ENCODE measurements at places on chromosomes 2 and 18.

- no peak for DNase-seq
Observed at GRCh38 chr2:25306777-25307368, 34.9 kb downstream of the DNMT3A start.

- no peak for DNase-seq
Observed at GRCh38 chr18:4797002-4797685, 342.0 kb upstream of the DLGAP1 start.

DNA sequence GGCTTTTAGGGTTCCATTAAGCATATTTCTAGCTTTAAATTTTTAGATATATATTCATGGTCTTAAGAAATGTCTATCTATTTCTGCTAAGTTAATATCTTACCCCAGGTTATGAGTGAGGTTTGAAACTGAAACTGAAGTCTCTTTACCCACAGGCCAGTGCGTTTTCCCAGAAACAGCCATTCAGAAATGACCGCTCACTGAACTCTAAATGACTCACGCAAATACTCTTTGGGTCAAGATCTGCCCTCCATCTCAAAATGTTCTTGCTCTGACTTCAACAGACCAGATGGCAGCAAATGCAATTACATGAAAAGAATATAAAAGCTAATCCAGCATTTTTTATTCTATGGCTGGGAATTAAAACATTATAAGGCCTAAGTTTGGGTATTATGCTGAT, 315.2 kb downstream of the TDRD15 start:
- DNase-seq, result no peak

- no peak for DNase-seq
Observed at GRCh38 chr2:111715987-111716904, 167.7 kb downstream of the ANAPC1 start.

DNA sequence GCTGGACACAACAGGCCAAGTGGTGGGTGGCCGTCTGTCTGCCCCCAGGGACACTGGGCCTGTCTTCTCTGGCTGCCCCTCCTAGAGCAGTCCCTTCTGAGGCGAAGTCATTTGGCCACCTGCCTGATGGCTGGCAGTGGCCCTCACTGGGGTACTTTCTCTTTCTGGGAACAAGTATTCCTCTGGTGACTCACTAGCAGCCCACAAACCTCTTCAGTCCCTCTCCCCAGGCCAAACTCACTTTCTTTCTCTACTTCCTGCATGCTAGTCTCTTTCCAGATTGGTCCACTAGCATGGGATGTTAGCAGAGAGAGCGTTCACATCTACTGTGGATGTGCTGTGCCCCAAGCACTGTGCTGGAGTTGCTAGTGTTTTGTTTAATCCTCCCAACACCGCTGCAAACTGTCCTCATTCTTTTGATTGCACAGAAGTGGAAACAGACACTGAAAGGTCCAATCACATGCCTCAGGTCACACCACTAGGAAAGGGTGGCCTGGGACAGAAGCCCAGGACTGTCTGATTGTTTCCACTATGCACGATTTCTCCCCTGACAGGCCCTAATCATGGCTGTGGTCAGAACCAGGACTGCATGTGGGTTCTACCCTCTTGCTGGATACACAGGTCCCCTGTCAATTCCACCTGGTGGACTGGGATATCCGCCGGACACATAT, 5.2 kb downstream of the DYSF start:
- no peak for DNase-seq

GRCh38 chr2:129490641-129491040, 488.8 kb upstream of the RAB6C start:
- no peak for DNase-seq

GRCh38 chr2:152100961-152101360, 2.1 kb upstream of the CACNB4 start:
- DNase-seq, result no peak

DNA sequence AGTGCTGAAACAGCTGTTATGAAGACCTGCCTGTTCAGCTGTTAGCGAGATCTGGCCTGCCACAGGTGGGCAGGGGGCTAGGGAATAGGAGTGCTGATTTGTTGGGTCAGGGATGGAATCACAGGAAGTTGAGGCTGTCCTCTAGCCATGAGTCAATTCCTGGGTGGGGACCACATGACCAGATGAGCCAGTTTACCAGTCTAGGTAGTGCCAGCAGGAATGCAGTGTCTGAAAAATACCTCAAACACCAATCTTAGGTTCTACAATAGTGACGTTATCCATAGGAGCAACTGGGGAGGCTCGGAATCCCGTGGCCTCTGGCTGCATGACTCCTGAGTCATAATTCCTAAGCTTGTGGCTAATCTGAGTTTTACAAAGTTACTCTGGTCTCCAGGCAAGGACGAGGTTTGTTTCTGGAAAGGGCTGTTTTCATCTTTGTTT, 44.9 kb downstream of the DYSF start:
- no peak for DNase-seq

GRCh38 chr18:63617049-63617914, 26.8 kb downstream of the SERPINB4 start:
- DNase-seq, result no peak

DNA sequence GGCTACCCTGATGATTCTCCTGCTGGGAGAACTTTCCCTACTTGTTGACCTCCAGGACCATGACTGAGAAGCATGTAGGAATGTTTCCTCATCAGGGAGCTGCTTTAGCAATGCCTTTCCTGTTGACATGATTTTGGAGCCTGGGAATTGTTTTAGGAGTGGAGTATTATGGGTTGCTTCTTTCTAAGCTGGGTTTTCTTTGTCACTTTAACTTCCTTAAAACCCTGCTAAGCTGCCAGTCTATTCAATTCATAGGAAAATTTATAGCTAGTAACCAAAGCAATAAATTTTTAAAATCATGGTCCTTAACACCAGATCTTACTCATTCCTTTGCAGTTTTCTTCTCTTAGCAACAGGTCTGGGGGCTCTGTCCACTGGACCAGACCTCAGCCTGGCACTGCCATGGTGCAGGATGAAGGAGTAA, 125.6 kb upstream of the TACR1 start:
- no peak for DNase-seq

- DNase-seq, result no peak
Observed at GRCh38 chr2:96993367-96993766, 7.0 kb upstream of the FAM178B start.

GRCh38 chr18:63578357-63578958, 8.7 kb upstream of the SERPINB13 start:
- DNase-seq, result no peak

DNA sequence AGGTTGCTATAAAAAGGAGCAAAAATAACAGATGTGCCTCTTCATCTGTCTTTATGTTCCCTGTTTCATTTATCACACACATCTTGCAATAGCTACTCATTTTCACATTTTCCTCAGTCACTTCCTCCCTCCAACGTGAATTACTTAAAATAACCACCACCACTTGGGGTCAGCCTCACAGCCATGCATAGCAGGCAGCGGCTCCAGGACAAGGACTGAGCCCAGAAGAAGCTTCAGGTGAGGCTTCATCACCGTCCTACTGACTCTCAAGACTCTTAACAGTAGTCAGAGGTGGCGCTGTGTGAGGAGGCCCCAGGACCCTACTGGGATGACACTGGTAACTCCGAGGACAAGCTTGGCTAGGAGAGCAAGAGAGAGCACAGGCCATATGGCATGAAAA, 15.5 kb upstream of the ST8SIA5 start:
- no peak for DNase-seq

GRCh38 chr18:72762515-72763122, 105.2 kb downstream of the NETO1 start:
- no peak for DNase-seq

DNA sequence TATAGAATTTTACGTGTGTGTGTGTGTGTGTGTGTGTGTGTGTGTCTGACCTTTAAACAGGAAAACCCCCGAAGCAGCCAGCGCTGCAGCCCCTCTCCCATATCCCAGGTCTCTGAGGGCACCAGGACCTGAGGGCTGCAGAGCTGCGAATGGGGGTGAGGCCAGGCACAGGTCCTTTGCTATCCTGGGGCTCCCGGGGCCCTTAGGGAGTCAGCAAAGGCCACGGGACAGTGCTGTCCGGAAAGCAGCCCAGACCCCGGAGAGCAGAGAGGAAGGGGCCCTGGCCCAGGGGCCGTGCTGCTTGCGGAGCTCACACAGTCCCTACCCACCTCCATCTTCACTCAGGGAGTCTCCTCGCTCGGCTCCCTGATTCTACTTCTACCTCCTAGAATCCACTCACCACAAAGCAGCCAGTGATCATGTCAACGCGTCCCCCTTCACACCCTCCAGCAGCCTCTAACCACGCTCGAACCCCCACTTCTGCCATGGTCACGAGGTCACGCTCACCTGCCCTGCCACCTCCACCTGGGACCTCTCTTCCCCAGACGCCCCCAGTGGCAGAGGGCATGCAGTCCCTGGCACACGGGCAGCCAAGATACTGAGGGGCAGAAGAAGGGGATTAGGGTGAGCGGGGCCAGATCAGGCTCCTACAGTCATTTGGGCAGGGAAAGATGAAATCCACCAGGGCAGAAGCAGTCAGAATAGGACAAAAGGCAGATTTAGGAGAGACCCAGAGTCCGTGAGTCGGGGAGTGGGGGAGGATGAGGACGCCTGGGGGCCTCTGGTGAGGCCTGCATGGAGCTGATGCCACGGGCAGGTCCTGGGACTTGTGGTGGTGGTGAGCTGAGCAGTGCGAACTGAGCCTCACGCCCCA, 86.7 kb downstream of the USP40 start:
- no peak for DNase-seq

- no peak for DNase-seq
Observed at GRCh38 chr2:118693287-118693822, 154.1 kb downstream of the EN1 start.

DNA sequence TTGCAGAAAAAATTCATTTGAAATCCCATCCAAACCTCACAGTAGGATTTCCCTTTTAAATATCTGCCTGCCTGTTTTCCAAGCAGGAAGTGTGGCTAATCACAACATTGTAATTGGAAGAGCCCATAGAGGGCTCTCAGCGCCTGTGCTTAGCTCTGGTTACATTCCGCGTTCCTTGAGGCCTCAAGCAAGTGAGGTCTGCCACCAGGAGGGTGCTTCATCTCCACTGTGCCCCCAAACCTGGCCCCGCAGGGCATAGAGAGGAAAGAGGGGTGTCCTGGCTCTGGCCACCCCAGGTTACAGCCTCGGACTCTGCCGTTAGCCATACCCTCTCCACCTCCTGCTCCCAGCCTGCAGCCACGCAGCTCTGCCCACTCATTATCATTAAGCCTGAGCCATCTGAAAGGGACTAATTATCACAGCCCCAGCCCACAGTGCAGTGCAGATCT, 214.8 kb downstream of the SP3 start:
- DNase-seq, result no peak

DNA sequence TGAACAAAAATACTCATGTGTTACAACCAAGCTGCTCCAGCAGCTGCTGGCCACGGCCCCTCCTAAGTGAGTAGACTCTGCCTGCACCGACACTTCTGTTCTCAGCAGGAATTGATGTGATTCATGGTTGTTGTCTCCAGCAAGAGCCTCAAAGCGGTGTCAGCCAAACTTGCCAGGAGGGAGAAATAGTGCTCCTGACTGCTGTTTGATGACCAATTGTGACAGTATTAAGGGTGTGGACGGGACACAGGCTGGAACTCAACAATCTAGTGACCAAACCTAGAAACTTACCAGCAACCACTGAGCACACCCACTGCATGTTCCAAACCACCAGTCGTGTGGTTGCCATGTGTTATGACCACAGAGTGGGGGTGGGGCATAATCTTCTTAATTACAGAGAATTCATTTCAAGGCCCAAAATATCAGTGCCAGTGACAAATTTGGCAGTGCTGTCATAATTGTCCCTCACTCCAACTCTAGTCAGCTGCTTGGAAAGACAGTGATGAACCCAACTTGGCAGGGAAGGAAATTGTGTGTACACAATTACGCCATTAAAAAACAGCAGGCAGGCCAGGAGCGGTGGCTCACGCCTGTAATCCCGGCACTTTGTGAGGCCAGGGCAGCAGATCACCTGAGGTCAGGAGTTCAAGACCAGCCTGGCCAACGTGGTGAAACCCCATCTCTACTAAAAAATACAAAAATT, 30.4 kb downstream of the FBLN7 start:
- peak; percentile 31 for DNase-seq

DNA sequence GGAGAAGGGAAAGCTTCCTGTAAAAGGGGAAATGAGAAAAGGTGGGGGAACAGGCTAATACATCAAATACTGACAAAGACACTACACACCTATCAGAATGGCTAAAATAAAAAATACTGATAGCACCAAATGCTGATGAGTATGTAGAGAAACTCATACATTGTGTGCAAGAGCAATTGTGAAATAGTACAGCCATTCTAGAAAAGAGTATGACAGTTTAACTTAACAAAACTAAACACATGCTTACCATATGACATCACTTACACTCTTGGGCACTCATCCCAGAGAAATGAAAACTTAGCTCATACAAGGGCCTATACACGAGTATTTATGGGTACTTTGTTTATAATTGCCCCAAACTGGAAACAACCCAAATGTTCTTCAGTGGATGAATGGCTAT, 53.4 kb downstream of the ZNF638 start:
- no peak for DNase-seq

DNA sequence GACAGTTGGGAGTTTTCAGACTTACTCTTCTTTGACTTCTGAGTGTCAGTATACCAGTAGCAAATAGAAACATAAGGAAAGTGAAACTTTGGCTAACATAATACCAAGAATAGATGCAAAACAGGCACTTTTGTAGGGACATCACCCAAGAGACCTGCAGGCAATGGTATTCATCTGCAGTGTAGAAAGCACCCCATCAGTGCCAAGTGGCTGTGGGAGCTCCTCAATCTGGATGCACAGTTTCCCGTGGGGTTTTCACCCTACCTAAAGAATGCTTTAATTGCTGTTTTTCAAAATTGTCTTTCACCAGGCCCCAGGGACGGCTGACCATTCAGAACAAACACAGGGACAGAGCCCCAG, 96.6 kb upstream of the GPR45 start:
- DNase-seq, result no peak

GRCh38 chr18:59697236-59697932, at the start of gene CCBE1:
Gene CCBE1, minus strand, starts transcription at chr18:59697423.
- DNase-seq, result no peak

- DNase-seq, result no peak
Observed at GRCh38 chr2:241048149-241048948, 49.9 kb downstream of the SNED1 start.

DNA sequence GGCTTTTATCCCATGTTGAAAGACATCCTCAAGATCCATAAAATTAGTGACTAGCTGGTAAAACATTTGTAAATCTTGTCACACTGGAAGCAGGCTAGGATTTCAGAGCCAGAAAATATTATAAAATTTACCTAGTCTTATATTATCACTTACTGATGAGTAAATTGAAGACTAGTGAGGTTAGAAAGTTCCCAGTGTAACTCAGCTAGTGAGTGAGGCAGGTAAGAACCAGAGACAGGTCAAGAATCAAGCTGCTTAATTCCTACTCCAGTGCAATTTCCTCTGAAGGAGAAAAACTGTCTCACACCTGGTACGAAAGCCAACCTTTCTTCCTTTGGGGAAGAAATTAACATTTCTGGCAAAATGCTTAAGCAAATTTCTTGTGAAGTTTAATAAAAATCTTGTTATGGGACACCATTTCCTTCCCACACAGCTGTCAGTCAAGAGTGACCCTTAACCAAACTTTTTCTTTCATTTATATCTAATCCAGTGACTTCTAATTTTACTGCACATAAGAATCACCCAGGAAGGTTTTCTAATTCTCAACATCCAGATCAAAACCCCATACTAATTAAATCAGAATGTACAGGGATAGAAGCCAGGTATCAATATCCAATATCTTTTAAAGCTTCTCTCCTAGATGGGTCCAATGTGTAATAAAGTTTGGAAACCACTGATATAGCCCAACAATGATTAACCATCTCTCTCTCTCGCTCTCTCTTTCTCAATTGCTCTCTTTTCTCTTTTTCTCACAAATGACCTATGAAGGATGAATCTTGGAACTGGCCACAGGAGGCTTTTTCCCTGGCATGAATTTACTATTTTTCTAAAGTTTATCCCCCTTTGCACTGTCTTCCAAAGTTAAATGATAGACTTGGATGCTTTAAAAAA, 264.3 kb upstream of the SLC39A10 start:
- DNase-seq, result no peak
